ENCODE measurements at places on chromosomes 2 and 18.
A peak's percentile ranks its signal among the peaks of the same experiment; 100 is the strongest.

GRCh38 chr2:232420463-232421188 lies 14.0 kb downstream of the ALPG start:
- DNase-seq: no peak

- DNase-seq: no peak
Observed at GRCh38 chr2:193537531-193537930, 1342.8 kb upstream of the TMEFF2 start.

GRCh38 chr18:50721451-50722120 lies 98.2 kb downstream of the MRO start:
- no peak for DNase-seq

DNA sequence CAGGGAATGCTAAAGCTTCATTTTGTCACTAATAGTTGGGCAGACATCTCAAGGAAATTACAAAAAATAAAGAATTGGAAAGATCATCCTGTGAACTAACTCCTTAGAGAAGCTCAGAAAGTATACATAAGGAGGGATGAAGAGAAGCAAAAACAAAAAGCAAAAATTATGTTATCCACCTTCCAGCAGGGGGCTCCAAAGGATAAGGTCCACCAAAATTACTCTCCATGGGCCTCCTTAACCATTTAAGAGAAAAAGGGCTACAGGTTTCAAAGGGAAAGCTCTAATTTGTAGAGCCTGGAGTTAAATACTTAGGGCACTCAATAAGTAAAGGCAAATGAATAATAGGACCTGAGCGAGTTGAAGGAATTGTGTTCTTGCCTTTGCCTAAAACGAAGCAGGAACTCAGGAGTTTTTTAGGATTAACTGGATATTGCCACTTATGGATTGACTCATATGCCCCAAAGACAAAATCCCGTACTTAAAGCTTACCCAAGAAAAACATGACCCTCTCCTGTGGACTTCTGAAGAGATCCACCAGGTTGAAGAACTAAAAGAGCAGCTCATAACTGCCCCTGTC lies 1167.9 kb downstream of the DSC3 start:
- DNase-seq: no peak

DNA sequence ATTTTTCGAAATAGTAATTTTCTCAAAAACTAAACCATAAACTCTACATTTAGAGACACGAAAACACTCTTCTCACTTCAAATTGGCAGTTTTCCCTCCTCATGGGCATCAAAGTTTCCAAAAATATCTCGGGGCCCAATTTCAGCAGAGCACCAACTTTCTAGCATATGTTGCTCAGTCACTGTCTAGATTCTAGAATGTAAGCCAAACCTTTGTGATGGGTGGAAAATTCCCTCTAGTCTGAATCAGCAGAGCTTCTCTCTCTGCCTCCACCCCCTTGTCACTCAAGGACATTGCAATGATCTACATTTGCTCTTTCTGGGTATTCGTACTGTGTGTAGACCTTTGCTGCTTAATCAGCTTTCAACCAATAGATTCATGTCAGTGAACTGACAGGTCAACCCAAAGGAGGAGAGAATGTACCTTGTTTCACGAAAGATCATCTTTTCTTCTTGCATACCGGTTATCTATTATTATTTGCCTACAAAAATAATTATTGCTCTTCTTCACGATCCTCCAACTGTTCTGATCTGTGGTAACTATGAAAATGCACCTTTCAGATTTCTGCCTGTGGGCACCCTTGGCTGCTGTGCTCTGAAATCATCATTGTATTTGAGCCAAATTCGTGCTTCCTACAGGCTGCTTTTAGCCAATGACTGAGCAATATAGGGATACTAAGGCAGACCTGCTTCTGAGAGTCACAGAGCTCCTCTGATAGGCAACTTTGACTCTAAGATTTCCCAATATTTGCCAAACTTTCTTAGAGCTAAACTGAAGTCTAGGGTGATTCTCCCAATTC lies 38.7 kb upstream of the GLS start:
- DNase-seq: no peak

DNA sequence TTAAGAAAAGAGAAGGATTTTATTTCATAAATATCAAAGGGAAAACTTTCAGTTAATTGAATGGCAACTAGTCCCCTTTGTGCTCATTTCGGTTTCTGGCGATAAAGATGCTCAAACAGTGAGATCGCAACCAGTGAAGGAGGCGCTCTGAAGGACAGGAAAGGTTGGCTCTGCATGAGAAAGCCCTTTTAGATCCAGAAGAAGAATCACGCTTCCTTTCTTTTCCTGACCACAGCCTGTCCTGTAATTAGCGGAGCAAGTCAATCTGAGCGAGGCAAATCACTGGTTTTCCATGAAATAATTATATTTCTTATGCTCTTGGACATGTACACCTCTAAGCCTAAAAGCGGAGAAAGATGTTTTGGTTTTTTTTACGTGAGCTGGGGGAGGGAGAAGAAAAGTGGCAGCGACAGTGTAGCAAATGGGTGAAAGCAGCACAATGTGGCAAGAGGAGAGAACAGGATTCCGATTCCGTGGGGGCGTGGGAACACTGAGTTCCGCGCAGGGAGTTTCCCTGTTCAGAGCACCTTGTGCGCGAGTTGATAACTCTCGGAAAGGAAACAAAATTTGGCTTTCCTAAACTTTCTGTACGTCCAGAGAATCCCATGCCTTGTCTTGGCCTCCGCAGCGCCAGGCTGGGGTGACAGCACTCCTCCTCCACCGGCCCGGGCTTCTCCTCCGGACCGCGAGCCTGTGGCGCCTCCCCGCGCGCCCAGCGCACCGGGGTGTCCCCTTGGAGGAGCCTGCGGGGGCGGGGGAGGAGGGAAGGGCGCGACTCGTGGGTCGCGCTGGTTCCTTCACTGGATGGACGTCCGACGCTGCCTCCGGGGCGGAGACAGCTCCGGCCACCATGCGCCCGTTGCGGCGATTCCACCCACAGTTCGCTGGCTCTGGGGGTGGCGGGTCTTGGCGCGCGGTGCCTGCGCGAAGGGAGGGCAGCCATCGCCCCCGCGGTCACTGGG lies 620 bp upstream of the SLC9A2 start:
- DNase-seq: peak; percentile 14

DNA sequence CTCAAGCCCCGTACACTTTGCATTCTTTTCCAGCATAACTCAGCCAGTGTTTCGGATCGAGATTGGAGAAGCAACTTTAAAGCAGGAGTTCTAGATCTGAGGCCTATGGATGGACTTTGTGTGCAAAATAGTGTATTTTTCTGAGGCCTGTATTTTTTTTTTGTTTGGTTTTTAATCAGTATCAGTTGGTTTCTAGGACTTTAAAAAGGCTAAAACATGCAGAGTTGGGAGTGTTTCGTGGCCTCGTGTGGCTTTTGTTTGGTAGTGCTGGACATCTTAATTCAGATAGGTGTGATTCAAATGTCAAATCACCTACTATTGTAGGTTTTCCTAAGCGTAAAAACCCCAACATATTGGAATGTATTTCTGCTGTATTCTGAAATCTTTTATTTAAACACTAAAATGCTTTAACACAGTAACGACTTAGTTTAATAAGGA lies 282 bp upstream of the PUS10 start:
- DNase-seq: no peak

DNA sequence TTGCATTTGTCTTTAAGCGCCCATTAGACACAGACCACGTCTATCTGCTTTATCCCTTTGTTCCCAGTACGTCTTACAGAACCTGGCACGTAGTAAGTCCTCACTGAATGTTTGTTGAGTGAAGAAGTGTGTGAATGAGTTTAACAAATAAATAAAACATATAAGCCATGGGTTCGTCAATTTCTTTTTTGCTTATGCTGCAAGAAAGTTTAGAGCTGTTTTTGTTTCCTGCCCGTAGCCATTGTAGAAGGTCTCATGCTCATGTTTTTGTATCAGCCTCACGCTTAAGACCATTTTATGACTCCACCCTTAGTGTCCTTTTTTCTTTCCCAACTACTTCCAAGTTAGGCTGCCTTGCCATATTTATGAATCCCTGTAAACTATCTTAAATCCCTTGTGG lies 2.5 kb downstream of the ADD2 start:
- DNase-seq: no peak

- no peak for DNase-seq
Observed at GRCh38 chr2:208074610-208075356, 49.5 kb upstream of the PLEKHM3 start.

DNA sequence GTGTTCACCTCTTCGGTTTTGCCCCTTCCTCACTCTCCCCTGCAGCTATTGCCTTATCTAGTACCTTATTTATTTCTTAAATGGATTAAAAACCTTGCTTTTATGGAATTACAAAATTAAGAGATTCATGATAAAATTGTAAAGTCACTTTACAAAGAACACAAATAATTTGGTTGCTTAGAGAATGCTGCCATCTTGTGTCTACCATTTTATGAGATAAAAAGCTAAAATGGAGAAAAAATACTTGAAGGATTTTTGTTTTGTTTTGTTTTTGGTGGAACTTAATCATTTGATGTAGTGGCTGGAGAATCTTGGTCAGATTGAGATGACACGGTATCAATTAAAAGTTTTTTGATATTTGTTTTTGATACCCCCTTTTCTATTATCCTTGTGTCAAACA lies 69.6 kb downstream of the R3HDM1 start:
- DNase-seq: no peak

GRCh38 chr18:50042611-50043010 lies 152.3 kb downstream of the MYO5B start:
- no peak for DNase-seq

GRCh38 chr2:139645617-139646016 lies 865.4 kb upstream of the NXPH2 start:
- no peak for DNase-seq

- DNase-seq: no peak
Observed at GRCh38 chr2:138536302-138536701, 34.7 kb downstream of the SPOPL start.

- no peak for DNase-seq
Observed at GRCh38 chr2:127361929-127362885, 25.6 kb downstream of the MAP3K2 start.

GRCh38 chr2:99857867-99858444 lies 284.4 kb downstream of the AFF3 start:
- DNase-seq: no peak

GRCh38 chr2:8427211-8427610 lies 254.6 kb upstream of the ID2 start:
- no peak for DNase-seq

DNA sequence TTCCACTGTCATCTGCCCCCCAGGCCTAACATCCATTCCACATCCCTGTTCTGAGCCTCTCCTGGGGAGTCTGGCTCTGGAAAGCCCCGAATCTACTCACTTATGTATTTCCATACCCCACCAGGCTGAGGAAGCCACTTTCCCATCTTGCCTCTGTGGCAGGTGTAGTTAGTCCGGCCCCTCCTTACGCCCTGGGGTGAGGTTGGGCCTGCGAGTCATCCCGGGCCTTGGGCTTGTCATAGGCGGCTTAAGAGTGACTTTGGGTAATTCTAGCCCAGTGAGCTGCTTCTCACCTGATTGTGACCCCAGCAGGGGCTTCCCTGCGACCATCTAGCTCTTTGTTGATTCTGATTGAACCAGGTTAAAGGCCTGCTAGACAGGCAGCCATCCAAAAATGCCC lies 21.1 kb downstream of the PCARE start:
- DNase-seq: no peak

- no peak for DNase-seq
Observed at GRCh38 chr2:121049131-121049530, 235.9 kb downstream of the TFCP2L1 start.

GRCh38 chr2:148819019-148819585 lies 55.9 kb upstream of the KIF5C start:
- DNase-seq: no peak

DNA sequence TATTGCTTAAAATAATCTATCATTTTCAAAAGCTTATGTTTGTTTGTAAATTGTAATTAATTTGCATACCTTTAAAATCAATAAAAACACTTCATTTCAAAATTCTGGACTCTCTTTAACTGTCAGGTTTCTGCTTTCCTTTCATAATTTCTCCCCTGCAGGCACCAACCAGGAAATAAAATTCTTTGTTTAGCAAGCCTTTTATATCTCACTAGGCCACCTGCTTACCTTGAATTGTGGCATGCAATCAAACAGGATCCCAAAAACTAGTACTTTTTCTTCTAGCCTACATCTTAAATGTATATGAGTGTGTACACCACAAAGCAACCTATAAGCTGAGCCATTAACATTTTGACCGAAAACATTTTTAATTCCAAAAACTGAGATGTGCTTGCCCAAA lies 233.1 kb downstream of the NR4A2 start:
- DNase-seq: no peak

GRCh38 chr2:102453501-102453900 lies 19.5 kb upstream of the SLC9A4 start:
- no peak for DNase-seq

GRCh38 chr2:29011418-29012060 lies 30.4 kb downstream of the TOGARAM2 start:
- peak; percentile 36 for DNase-seq

DNA sequence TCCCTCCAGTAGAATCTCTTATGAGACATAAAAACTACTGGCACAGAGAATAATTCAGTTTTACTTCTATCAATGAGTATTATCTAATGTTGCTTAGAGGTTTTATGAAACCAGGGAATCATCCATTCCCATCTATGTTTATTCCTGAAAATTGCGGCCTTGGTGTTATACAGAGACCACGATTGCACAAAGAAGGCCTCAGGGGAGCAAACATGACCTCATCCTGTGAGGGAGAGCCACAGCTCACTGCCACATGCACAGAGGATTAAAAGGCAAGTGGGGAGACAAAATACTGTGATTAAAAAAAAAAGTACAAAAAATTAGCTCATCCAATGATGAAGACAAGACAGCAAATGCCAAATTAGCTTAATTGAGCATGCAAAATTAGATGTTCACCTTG lies 111.8 kb upstream of the SLC35G4 start:
- no peak for DNase-seq

DNA sequence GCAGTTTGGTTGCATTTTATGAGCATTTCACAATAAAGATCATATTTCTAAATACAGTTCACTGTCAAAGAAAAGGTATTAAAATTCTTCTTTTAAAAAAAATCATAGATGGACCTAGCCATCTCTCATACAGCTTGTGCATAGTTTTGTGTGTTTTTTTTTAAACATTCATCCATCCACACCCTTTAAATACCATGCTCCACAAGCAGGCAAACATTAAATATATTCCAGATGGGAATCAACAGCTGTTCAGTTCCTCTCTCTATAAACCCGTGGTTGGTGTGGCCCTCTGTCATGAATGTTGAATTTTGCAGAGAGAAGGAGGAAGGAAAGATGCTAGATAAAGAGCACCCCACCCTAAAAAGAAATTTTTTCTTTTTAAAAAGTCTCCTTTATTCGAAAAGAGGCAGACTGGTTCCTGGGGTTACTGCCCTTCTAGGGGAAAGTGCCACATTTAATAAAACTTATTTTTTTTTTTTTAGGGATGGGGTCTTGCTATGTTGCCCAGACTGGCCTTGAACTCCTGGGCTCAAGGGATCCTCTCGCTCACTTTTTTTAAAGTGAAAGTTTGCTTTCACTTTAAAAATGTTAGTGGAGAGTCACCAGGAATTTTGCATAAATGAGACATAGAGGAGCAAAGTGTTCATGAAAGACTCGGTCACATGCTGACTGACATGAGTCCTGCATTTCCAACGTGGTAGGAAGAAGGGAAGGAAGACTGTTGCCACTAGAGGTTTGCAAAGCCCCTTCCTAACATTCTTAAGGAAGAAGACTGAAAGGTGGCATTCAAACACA lies 73.9 kb upstream of the LMAN1 start:
- DNase-seq: no peak
